ENCODE measurements at places on chromosomes 12 and 14.

GRCh38 chr12:7339675-7340074 is 35.8 kb downstream of the ACSM4 start:
- no peak for DNase-seq

- DNase-seq, result no peak
Measured at GRCh38 chr12:108744021-108744897, 12.9 kb upstream of the CORO1C start.

- no peak for DNase-seq
Measured at GRCh38 chr14:60653701-60654161, 4.5 kb upstream of the SIX1 start.

GRCh38 chr12:100995201-100995600 is 200.6 kb downstream of the ANO4 start:
- no peak for DNase-seq

GRCh38 chr14:25836636-25837035 is 761.2 kb downstream of the NOVA1 start:
- DNase-seq, result no peak

GRCh38 chr12:76698316-76698715 is 65.6 kb upstream of the ZDHHC17 start:
- no peak for DNase-seq

GRCh38 chr12:48980953-48981756 is 3.0 kb downstream of the WNT1 start:
- no peak for DNase-seq

DNA sequence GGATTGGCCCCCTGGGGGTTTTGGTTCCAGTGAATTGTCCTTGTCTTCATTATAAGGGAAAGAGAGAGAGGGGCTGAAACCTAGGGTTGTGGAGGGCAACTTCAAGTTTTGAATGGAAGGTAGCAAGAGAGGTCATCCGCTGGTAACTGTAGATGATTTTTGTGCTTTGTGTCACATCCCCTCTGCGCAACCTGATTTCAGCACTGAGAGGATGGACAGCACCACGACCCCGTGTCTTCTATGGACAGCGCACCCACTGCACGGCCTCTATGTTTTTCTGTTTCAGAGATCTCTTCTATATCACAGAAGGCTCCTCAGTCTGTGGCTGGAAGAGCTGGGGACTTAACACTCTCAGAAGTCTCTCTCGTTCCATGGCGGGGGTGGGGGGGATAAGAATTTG is 127.0 kb upstream of the RPH3A start:
- DNase-seq, result no peak

DNA sequence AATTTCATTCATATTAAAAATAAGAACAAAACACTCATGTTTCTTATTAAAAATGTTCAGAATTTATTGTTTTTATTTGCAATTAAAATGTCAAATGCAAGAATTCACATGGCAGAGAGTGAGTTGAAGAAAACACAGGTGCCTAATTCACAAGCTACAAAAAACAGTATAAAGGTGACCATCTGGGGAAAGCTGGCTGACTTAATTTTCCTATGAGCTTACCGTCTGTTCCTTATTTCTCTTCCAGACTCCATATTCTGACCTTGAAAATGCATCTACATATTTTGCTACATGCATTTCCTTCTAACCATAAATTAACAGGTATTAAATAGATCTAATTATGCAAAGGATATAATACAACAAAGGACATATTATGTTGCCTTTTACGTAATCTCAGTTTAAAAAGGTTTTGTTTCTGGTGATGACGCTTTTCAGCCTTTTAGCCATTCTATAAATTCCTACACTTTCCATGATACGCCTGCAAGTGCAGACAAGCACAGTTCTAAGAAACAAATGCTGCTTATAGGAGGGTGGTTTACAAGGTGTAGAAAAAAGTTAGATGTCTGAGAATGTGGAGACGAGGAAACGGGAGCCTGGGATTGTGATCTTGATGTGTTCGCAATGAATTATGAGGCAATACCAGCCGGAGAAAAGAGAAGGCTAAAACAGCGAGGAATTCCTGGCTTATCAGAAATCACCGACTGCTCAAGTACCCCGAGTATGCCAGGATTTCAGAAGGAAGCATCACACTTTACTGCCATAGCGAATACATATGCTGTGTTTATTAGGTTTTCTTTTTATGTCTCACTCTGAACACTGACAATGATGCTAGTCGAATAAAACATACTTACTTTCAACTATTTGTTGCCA is 24.6 kb downstream of the LIN7A start:
- no peak for DNase-seq

- no peak for DNase-seq
Measured at GRCh38 chr14:89491711-89492381, 74.8 kb upstream of the FOXN3 start.

- DNase-seq, result peak; percentile 70
Measured at GRCh38 chr12:107091989-107092641, 1.2 kb downstream of the CRY1 start.

GRCh38 chr12:10069099-10069498 is 29.7 kb downstream of the CLEC1A start:
- no peak for DNase-seq

- no peak for DNase-seq
Measured at GRCh38 chr12:13343375-13343774, 146.8 kb downstream of the EMP1 start.

DNA sequence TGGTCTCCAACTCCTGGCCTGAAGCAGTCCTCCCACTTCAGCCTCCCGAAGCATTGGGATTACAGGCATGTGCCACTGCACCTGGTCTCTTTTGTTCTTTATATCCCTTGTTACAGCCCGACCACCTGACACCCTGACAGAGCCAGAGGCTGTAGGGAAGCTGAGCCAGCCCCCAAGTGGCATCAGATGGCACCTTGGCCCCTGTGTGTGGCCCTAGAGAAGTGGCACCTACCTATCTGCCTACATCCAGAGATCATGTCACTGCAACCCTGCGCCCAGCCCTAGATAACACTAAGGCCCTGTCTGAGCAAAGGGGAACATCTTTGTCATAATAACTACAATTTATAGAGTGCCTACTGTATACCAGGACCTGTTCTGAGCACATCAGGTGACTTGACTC is 235.0 kb downstream of the AACS start:
- DNase-seq, result no peak

GRCh38 chr14:76917745-76918255 is 91.6 kb downstream of the LRRC74A start:
- DNase-seq, result no peak
